Cerebellum (tissue), 4 donors: ENCODE measurements at places on chromosomes 6 and 20. TPM values are rescaled to one million over a fixed set of nuclear protein-coding genes. Genes with fewer than 3 reads are reported as not detected.

Gene LCA5
- total RNA-seq, result 14.3 TPM

Gene SFTA2
- not detected for total RNA-seq

Gene PTCHD4
- total RNA-seq, result 11.7 TPM

Gene DOK5
- 23.6 TPM for total RNA-seq

Gene FHL5
- 6.4 TPM for total RNA-seq

Gene SCGN
- total RNA-seq, result 0.36 TPM

Gene OTOR
- not detected for total RNA-seq

Gene LRRN4
- not detected for total RNA-seq

Gene MEI4
- 0.73 TPM for total RNA-seq

Gene RAD21L1
- not detected for total RNA-seq

Gene ASIP
- total RNA-seq, result not detected

Gene GMPR
- total RNA-seq, result 3.9 TPM

Gene OXT
- not detected for total RNA-seq

Gene DDO
- 0.45 TPM for total RNA-seq

Gene DDX43
- total RNA-seq, result 0.54 TPM

Gene TRMT11
- total RNA-seq, result 33.8 TPM

Gene ADTRP
- total RNA-seq, result not detected

Gene PCSK2
- total RNA-seq, result 24.1 TPM

Gene RAET1L
- total RNA-seq, result not detected

Gene FGD2
- 3.1 TPM for total RNA-seq

Gene TRIM40
- not detected for total RNA-seq

Gene TRAPPC3L
- total RNA-seq, result not detected
